Gastroesophageal sphincter (tissue), 4 donors: ENCODE measurements at places on chromosomes 2 and 18. TPM values are rescaled to one million over a fixed set of nuclear protein-coding genes. Genes with fewer than 3 reads are reported as not detected.

DNA sequence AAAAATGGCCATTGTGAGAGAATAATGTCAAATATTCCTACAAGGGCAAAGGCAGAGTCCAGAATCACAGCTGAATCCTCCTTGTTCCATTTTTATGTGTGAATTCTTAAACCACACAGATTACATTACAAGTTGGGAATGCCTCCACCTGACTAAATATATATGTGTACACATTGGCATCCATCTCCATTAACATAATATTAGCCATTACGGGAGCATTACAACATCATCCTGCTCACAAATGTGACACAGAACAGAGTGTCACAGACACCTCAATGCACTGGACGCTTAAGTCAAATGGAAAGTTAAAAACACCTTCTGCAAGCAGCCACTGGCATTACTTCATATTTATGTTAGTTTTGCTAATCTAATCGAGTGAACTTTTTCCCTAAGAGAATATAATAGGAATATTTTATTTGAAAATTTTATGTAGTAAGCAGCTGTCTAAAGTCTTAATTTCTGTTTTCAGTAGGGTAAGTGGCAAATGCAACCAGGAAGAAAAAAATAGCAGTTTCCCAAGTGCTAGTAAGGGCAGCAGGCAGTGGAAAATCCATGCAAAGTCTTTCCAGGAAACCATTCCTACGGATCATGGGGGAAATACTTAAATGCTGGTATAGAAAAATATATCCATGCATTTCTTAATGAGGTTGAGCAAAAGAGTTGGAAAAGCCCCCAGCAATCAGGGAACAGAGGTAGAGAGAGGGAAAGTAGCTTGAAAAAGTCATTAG, 255.6 kb downstream of the OSR1 start:
- ATAC-seq: no peak

DNA sequence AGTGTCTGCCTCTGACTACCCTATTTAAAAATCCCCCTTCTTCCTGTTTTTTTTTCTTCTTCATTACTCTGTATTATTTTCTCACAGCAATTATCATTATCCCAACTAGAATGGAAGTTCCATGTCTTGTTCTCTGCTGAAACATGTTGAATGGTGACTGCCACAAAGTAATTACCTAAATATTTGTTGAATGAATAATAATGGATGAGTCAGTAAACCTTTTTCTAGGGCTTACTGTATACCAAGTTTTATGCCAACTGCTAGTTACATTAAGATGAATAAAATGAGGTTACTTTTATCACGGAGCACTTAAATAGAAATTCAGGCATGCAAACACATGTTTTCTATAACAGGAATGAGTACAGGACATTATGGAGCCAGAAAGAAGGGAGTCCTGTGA, 490.6 kb downstream of the THSD7B start:
- no peak for ATAC-seq

Gene MDH1B
- 2.3 TPM for total RNA-seq

Gene FABP1
- not detected for total RNA-seq

Gene PDE6D
- total RNA-seq: 28.8 TPM

Gene GALR1
- 0.27 TPM for total RNA-seq
